ENCODE measurements at places on chromosomes 12 and 14.

GRCh38 chr14:77541905-77542304 is 43.3 kb upstream of the ISM2 start:
- DNase-seq = no peak

DNA sequence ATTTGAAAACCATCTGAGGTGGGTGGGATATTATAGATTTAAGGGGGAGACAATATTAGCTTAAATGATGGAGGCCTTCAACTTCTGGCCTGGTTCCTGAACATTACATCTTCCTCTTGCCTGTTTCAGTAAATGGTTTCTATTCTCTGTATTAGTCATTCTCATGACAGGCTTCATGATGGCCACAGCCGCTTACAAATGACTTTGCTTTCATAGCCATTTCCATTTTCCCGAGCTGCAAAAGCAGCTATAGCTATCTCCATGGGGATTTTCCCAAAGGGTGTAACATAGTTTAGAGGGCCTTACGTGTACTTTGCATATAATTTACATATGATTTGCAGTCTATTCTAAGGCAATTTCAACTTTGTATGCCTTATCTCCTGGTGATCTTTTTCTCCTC is 121.8 kb downstream of the NRXN3 start:
- no peak for DNase-seq

GRCh38 chr12:21751517-21751916 is 23.0 kb downstream of the KCNJ8 start:
- DNase-seq = peak; percentile 60

- DNase-seq = no peak
These were observed 1.8 kb downstream of the BDKRB2 start for GRCh38 chr14:96206461-96206860.

- DNase-seq = no peak
These were observed 12.4 kb downstream of the MAGOHB start for GRCh38 chr12:10600988-10601387.

GRCh38 chr12:124764870-124765580 is 98.6 kb downstream of the SCARB1 start:
- DNase-seq = no peak

DNA sequence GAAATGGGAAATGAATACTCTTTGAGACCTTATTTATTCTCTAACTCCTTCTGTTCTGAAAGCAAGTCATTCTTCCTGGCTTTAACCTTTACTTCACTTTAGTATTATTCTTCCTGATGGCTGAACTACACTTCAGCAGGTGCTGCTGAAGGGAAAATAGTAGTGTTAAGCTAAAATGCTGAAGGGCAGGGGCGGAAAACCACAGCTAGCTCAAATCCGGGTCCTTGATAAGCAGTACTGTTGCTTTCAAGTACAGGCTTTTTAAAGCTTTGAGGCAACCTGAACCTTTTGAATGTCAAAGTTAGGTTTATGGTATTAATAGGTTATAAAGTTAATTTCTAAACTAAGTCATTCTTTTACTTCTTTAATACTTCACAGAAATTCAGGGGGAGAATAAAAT is 10.7 kb downstream of the CCDC196 start:
- DNase-seq = no peak

DNA sequence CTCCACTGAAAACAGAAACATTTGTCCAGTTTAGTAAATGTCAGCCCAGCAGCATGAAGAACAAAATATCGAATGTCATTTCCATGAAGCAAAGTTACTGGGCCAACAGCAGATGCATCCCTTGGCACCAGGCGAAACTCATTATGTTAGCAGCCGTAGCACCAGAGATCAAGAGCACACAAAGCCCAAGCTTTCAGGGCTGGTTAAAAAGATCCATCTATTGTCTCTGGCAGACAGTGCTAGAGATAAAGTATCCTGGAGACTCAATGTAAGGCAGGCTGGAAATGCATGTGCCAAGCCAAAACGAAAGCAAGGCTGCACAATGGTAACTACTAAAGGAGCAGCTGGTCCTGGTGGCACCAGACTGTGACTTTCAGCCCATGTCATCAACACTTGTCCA is 120.3 kb upstream of the PLEKHG7 start:
- DNase-seq = no peak

DNA sequence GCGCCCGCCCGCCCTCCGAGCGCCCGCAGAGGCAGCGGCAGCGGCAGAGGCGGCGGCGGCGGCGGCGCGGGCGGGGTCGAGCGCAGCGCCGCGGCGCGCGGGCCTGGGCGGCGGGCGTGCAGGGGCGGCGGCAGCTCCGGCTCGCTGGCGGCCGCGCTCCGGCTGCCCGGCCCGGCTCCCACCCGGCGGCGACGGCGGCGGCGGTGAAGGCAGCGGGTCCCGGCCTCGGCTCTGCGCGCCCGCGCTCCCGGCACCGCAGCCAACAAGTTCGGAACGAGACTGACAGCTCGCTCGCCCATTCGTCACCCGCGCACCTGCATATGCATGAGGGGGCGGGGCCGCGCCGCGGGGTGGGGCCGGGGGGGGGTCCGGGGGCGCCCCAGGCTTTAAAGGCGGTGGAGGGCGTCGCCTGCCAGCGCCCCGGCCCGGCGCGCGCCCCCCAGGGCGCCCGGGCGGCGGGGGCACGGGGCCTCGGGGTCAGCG is at the start of gene JAG2:
Gene JAG2 (minus strand): TSS at position 281 of the 483 bp plus-strand sequence. CDS start 356 bp downstream, outside the sequence.
- DNase-seq = peak; percentile 55

- DNase-seq = no peak
These were observed 39.4 kb downstream of the ADGRD1 start for GRCh38 chr12:130992979-130993538.
